Stimulated activated naive CD8-positive, alpha-beta T cell treated with anti-CD3 and anti-CD28 coated beads, Interleukin-15, amount 100 ng/mL, for 72 hours (primary cell): ENCODE measurements at places on chromosomes 1 and 21.

GRCh38 chr1:229666585-229666984 is 40.5 kb downstream of the URB2 start:
- no peak for DNase-seq

- DNase-seq: no peak
Observed at GRCh38 chr1:246157516-246157915, 349.6 kb downstream of the SMYD3 start.

DNA sequence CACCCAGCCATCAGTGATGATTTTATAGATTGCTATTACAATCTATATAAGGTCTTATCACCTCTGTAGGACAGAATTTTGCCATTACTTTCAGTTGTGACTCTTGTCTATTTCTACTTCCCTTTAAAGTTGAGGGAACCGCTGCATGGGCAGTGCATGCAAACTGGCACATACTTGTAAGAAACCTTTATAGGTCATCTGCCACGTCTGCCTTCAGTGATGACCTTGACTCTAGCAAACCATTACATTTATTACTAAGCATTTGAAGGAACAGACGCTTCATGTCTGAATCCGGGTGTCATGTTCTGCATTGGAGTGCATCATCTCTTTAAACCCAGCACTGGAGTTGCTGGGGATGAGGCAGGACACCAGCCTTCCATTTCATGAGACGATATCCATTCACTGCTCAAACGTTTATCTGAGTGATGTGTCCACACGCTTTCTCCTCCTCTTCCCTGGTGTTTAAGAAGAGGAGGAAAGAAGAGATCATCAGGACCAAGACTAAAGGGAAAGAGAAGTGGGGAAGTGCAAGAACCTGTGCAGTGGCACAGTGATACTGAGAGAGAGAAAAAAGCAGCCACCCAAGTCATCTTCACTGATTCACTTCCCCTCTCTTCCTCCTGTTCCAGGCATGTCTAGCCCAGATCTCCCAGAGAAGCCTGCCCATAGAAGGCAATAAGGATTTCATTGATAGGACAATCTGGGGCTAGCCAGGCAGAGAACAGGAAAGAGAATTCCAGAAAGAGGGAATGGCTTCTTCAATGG is 14.1 kb downstream of the CCSAP start:
- DNase-seq: no peak

- no peak for DNase-seq
Observed at GRCh38 chr1:236108027-236108648, 34.2 kb upstream of the GPR137B start.

DNA sequence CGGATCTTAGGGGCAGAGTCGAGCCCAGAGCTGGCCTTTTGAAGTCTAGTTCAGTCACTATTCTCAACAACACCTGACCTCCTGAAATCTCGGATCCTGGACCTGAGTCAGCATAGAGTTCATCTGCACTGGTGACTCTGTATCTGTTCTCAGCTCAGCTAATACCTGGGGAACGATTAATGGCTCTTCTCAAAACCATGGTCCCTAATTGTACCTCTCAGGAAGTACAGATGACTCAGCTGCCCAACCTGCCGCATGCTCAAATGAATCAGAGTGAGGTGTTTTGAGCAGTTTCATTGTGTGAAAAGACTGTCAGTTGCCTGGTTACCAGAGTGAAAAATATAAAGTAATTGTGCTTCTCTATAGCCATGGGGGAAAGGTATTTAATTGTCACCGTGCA is 89.2 kb downstream of the SLC35F3 start:
- DNase-seq: no peak

DNA sequence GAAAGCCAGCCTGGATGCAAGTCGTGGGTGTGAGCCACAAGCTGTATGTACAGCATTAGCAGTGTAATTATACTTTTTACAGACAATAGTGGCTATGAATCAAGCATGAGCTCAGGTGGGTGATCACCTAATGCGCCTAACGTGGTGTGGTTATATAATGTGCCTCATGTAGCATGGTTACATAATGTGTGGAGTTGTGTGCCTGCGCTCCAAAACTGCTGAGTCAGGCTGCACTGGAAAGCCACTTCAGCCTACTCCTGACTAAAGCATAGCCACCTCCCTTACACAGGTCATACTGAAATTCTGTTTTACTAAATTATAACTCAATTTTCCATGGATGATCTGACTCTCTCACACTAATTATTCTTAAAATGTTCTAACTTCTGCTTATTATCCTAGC is 69.8 kb downstream of the KCNT2 start:
- DNase-seq: no peak

DNA sequence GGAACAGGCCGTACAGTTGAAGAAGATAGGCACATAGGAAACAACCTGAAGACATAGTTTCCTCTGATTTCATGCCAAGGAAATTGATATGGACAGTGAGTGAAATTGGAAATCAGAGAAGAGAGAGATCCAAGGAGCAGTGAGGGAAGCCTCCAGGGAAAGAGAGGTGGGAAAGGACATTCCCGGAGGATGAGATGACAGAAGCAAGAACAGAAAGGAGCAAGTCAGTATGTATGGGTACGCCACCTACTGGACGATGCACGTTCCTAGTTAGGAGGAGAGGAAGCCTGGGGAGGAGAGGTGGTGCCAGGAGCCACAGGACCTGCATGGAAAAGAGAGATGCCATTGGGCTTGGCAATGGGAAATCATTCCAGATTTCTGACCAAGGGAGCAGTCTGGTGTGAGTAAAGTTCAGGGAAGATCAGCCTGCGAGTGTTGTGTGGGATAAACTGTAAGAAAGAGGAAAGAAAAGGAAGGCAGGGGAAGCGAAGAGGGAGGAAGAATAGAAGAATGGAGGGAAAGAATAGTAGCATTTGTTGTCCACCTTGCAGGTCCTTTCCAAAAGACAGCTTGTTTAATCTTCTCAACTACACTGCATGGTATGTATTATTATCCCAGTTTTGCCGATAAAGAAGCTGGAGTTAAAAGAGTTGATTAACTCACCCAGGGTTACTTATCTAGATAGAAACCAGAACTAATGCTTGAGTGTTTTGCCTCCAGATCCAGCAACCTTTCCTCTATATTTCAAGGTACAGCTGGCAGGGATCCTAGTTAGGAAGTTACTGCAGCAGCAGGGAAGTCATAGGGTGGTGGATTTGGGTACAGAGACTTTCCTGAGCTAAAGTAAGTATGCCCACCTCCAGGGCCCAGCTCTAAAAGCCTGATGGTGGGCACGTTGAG is 27.4 kb downstream of the C1orf116 start:
- peak; percentile 20 for DNase-seq

- DNase-seq: no peak
Observed at GRCh38 chr1:88455621-88456256, 228.3 kb upstream of the PKN2 start.

DNA sequence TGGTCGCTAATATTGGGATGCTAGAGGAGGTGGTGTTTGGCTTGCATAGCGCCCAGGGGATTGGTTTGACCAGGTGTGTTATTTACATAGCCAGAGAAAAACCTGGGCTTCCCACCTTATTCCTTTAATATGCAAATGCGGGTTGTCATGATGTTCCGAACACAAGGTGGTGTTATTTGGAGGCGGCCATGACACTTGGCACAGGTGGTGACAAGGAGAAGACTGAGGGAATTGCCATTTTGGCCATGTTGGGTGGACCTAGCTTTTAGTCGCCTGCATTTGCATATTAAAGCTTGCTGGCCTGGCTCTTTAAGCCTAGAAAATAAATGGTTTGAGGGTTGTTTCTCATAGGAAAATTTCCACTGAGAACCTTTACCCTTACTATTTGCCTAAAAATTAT is 490.5 kb downstream of the SIPA1L2 start:
- DNase-seq: no peak

DNA sequence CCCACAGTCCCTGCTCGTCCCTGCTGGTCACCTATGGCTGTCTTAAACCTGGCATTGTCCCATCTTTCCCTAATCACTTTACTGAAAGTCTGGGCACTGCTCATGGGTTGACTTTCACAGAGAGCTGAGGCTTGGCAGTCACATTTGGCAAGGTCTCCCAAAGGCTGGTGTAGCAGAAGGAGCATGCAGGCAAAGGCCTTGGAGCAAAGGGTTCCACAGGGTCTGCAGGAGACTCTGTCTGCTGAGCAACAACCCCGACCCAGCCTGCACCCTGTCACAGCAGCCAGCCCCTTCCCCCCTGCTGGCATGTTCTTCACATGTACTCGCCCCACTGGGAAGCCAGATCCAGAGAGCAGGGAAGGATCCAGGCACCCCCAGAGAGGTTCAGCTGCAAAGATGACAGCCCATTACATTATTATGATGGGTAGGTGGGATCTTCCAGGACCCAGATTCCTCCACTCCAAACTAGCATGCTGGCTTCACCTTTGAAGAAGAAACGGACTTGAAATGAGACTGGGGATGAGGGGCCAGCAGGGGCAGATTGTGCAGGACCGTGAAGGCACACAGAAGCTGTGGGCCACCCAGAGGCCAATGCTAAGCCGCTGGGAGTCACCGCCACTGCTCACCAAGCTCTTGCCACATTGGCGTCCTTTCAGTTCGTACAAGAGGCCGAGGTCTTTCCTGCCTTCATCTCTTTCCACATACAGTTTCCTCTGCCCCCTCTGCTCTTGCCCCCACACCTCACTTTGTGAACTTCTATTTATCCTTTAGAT is 14.2 kb upstream of the TMEM125 start:
- DNase-seq: no peak

DNA sequence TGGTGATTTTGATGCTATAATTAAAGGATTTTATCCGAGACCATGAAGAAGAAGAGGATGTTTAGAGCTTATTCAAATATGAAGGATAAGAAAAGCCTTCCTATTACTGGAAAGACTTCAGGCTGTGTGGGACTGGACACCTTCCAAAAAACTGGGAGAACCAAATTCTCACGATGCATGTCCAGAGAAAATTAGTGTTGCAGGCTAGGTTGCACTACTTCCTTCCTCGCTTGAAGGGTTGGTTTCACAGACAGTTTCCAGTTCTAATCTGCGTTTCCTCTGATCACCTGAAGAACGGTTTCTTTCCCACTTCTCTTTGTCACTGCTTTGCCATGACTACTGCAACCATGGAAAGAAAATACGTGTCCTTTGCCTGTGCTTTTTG is 2.0 kb downstream of the MTARC2 start:
- no peak for DNase-seq

GRCh38 chr1:38225745-38226144 is 179.2 kb upstream of the POU3F1 start:
- DNase-seq: no peak

DNA sequence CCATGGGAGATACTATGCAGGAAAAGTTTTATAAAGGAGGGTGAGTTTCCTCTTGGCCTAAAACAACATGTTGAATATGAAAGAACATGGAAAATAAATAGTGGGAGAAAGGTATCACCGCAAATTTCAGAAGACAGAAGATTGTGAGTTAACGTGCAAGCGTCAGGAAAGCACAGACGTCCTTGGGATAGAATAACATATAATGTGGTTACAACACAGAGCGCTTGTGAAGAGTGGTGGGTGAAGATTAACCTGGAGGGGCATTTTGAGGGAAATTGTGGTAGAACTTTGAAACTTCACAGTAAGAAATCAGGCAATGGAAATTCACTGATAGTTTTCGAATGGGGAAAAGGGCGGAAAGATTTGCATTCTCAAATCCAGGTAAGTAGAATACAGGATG is 47.3 kb downstream of the NEGR1 start:
- DNase-seq: no peak

DNA sequence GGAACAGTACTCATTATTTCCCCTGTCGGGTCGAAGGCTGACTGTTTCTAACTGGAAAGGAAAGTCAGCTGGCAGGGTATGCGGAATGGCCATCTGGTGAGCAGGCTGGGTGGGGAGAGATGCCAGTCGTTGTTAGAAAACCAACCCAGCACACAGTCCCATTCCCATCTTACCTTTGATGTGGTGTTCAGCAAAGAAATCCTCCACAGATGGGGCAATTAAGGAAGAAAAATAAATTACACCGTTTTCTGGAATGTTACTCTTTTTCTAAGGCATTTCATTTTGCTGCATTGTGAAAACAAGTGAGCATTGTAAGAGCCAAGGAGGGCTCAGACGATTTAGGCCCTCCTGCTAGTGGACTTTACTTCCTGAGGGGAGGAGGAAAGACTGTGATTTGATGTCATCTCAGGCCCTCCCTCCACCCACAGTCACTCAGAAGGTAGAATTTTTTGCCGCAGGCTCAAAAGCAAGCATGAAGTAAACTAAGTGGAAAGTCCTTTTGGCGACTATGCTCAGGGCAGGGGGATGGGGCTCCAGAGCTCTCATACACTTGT is at the start of gene SLC16A4:
TSS of gene SLC16A4 (minus strand) at position 335 of the 554 bp plus-strand sequence. CDS start 1,703 bp downstream, outside the sequence.
- no peak for DNase-seq

DNA sequence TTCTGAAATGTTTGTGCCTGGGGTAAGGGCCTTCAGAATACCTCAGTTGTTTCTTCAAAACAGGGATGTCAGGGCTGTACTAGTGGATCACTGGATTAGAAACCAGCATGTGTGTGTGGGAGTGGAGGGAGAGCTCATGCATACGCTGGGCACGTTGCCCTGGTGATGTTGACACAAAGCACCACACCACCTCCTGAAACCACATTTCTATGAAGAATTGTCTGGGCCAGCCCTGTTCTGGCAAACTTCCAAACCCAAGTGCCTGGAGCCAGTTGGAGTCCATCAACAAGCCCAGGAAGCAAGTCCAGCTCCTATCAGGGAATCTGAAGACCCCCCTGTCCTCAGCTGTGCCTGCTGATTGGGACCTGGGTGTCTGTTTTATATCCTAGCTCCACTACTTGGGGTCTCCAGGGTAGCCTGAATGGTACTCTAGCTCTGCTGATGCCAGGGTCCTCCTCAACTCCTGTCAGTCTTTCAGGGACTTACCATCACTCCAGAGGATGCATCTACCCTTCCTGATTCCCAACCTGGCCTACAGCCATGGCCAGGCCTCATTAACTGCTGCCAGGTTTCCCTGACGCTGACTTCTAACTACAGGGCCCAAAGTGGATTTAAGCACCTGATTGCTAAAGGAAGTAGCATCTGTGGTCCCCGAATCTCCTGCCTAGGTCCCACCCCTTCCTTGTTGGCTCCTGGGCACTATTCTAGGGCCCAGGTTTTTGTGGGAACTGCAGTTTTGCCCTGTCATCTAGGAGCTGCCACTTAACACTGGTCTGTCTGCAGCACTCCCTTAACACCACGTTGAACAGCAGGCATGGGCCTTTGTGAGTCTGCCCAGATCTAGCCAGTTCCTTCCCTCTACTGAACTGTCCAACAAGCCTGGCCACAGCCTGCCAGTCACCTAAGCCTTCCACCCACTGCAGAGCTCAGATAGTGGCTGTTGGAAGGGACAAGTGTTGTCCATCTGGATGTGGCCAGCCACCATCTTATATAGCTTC is 45.5 kb downstream of the LPAR3 start:
- DNase-seq: no peak

DNA sequence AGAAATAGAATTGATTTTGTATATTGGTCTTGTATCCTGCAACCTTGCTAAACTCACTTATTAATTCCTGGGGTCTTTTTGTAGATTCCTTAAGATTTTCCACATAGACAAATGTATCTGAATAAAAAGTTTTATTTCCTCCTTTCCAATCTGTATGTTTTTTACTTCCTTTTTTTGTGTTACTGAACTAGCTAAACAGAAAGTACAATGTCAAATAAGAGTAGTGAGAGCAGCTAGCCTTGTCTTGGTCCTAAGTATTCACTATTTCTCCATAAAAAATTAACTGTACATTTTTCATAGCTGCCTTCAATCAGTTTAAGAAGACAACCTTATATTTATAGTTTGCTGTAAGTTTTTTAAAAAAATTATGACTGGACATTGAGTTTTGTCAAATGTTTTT is 74.9 kb downstream of the FASLG start:
- DNase-seq: no peak

GRCh38 chr1:181765451-181766026 is 282.2 kb downstream of the CACNA1E start:
- no peak for DNase-seq

- DNase-seq: peak; percentile 73
Observed at GRCh38 chr1:174157157-174157806, 2.0 kb upstream of the RABGAP1L start.

- peak; percentile 31 for DNase-seq
Observed at GRCh38 chr1:39105841-39106765, 80.0 kb downstream of the NDUFS5 start.
